ENCODE measurements at places on chromosomes 16 and 17. TPM values are rescaled to one million over a fixed set of nuclear protein-coding genes. Genes with fewer than 3 reads are reported as not detected.

Gene CLEC18B
- total RNA-seq = 1.8 TPM

Gene NAGS
- total RNA-seq = 1.3 TPM

Gene CDT1
- 3.5 TPM for total RNA-seq

Gene LPCAT2
- total RNA-seq = 173 TPM

Gene MPP2
- 0.85 TPM for total RNA-seq

Gene STX1B
- 0.33 TPM for total RNA-seq

Gene UNC45B
- total RNA-seq = under 0.01 TPM

Gene HBA1
- not detected for total RNA-seq

Gene CCL16
- not detected for total RNA-seq

Gene TP53TG3C
- total RNA-seq = 0.33 TPM

Gene KLHL10
- 0.67 TPM for total RNA-seq

Gene UTS2R
- not detected for total RNA-seq

Gene G6PC1
- not detected for total RNA-seq

Gene HOXB6
- 0.32 TPM for total RNA-seq

Gene RCVRN
- total RNA-seq = not detected

Gene TRIM25
- 95.0 TPM for total RNA-seq

Gene PNMT
- total RNA-seq = not detected

Gene WSCD1
- total RNA-seq = not detected
